ENCODE measurements at places on chromosomes 1 and 21. TPM values are rescaled to one million over a fixed set of nuclear protein-coding genes. Genes with fewer than 3 reads are reported as not detected.

GRCh38 chr1:75334876-75335389 lies 200.7 kb downstream of the LHX8 start:
- no peak overlapping the region for H3K27ac ChIP-seq
- no peak overlapping the region for H3K4me3 ChIP-seq
- no peak for DNase-seq

DNA sequence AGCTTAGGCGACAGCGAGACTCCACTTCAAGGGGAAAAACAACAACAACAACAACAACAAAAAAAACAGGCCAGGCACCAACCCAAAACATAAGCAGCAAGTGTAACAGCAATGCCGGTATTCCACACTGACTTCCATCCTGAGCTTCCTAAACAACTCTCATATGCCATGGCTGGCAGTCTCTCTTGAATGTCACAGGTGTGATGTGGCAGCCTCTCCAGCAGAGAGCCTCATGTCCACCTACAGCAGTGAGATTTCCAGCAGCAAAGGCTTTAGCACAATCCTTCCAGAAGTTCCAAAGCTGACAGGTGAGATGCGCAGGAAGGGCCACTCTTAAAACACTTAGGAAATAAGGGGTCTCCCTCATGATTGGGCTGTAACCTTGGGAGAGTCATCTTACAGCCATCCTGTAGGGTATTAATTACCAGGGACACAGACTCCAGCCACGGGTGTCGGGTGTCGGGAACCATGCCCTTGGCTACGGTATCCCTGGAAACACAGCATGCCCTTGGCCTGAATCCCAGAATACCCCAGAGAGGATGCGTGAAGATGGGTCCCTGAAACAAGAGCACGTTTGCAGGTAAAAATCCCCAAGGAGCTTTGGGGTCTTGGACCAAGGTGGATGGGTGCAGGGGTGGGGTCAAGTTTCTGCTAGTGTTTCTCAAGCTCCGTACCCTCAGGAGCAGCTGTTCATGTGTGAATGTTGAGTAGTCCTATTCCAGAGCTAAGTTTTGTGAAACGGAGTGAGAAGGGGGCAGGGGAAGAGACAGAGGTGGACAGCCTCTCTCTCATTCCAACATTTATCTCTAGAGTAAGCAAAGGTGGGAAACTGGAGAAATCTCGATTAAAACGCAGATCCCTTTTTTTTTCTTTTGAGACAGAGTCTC lies 31.4 kb downstream of the CLSTN1 start:
- DNase-seq = no peak
- no peak overlapping the region for H3K4me3 ChIP-seq
- peaks cover 32% of the 10 kb centered on the region for H3K4me1 ChIP-seq
- H3K36me3 ChIP-seq = peaks cover 3% of the 10 kb centered on the region
- no peak overlapping the region for H3K27ac ChIP-seq

GRCh38 chr1:150259217-150259616 lies 1.6 kb downstream of the CA14 start:
- no peaks in the 10 kb centered on the region for H3K36me3 ChIP-seq
- H3K4me1 ChIP-seq = peaks cover 19% of the 10 kb centered on the region
- H3K27ac ChIP-seq = no peak overlapping the region
- H3K27me3 ChIP-seq = peaks cover 45% of the 10 kb centered on the region
- DNase-seq = no peak

- no peak for DNase-seq
- no peak overlapping the region for H3K4me3 ChIP-seq
- peaks cover 1% of the 10 kb centered on the region for H3K36me3 ChIP-seq
These were observed 324.4 kb downstream of the KCTD3 start for GRCh38 chr1:215891266-215892057.

DNA sequence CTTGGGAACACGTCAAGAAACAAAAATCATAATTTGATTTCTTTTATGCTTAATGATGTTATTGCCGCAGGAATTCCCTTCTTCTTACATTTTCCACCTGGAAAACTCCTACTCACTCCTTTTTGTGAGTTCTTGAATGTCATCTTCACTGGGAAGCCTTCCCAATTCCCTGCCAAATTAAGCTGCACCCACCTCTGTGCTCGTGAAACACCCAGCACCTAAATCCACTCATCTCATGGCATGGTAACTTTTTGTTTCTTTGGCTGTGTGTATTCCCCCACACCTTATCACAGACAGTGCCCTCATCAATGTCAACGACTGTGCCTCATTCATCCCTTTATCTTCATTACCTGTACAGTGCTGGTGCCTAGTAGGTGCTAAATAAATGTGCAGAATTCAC lies 45.6 kb downstream of the ASTN1 start:
- no peaks in the 10 kb centered on the region for H3K4me1 ChIP-seq
- no peaks in the 10 kb centered on the region for H3K27me3 ChIP-seq
- no peaks in the 10 kb centered on the region for H3K36me3 ChIP-seq
- no peak overlapping the region for H3K27ac ChIP-seq
- no peak overlapping the region for H3K4me3 ChIP-seq

DNA sequence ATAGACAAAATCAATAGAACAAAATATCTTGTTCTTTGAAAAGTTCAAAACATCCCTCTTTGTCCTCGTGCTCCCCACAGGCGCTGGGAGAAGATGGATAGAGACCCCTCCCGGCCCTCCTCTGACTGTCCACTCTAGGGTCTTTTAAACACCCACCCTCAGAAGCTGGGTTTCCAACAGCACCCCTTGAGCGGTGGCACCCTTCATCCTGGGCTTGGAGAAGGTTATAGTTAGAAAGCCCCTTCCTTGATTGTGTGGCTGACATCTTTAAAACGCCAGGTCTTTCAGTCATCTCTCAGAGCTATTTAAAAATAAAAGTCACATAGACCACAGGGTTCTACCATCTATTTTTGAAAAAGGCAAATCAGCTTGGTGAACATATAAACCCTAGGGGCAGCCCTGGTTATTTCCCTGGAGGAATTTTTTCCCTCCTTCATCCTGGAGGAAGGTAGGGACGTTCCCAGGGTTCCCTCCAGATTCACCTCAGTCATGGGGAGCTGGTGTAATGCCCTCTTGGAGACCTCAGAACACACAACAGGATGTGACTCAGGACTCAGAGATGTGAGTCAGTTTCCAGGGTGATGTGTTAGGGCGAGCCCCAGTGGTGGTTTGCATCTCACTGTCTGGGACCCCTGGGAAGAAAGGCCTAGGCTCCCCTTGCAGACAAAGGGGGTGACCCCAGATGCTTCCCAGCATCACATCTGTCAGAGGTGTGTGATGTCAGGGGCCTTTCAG lies 138.5 kb downstream of the CLIC6 start:
- no peaks in the 10 kb centered on the region for H3K27me3 ChIP-seq
- peak; percentile 79 for DNase-seq
- peaks cover 12% of the 10 kb centered on the region for H3K36me3 ChIP-seq
- peak overlapping the region; percentile 94 for H3K27ac ChIP-seq

GRCh38 chr1:228007049-228007800 lies 427 bp downstream of the WNT3A start:
- peaks cover 22% of the 10 kb centered on the region for H3K4me1 ChIP-seq
- no peaks in the 10 kb centered on the region for H3K36me3 ChIP-seq
- H3K4me3 ChIP-seq = peak overlapping the region; percentile 42
- no peak for DNase-seq

DNA sequence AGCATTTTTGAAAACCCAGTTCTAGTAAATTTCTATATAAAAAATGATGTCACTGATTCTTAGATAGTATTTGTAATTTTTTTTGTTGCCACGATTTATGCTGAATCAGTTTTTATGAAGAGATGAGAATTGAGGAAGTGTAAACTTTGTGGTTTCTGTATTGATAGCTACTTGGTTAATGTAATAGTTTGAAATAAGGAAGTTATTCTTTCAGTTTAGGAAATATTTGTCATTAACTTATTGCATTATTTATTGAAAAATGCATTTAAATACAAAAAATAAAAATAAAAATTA lies 97.8 kb downstream of the ZFYVE9 start:
- H3K4me1 ChIP-seq = no peaks in the 10 kb centered on the region
- no peaks in the 10 kb centered on the region for H3K36me3 ChIP-seq
- H3K27ac ChIP-seq = no peak overlapping the region

DNA sequence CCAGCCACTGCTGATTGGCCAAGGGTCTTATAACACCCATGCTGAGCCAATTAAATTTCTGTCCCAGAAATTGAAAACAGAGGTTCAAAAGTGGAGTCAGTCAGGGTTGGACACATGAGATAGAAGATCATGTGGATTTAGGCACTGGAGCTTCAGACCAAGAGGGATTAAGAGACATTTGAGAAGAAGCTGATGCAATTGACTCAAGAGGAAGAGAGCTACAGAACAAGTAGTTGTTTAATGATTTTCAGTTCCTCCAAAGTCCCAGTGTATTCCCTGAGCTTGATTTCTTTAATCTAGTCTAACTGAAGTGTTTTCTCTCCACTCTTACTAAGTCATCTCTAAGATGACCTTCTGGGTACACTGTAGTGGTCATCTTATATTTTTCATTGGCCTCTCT lies 227.1 kb downstream of the DUSP10 start:
- H3K27me3 ChIP-seq = no peaks in the 10 kb centered on the region
- no peaks in the 10 kb centered on the region for H3K36me3 ChIP-seq
- H3K4me1 ChIP-seq = no peaks in the 10 kb centered on the region
- no peak for DNase-seq
- H3K27ac ChIP-seq = peak overlapping the region; percentile 62

GRCh38 chr1:78279051-78279450 lies 211.7 kb upstream of the PTGFR start:
- peaks cover 13% of the 10 kb centered on the region for H3K27me3 ChIP-seq
- H3K4me1 ChIP-seq = no peaks in the 10 kb centered on the region
- H3K36me3 ChIP-seq = no peaks in the 10 kb centered on the region
- H3K4me3 ChIP-seq = no peak overlapping the region
- no peak for DNase-seq

GRCh38 chr1:153587314-153587713 lies 21.7 kb upstream of the S100A2 start:
- H3K36me3 ChIP-seq = no peaks in the 10 kb centered on the region
- H3K4me1 ChIP-seq = no peaks in the 10 kb centered on the region
- no peak overlapping the region for H3K4me3 ChIP-seq
- peaks cover 7% of the 10 kb centered on the region for H3K27me3 ChIP-seq
- no peak for DNase-seq

DNA sequence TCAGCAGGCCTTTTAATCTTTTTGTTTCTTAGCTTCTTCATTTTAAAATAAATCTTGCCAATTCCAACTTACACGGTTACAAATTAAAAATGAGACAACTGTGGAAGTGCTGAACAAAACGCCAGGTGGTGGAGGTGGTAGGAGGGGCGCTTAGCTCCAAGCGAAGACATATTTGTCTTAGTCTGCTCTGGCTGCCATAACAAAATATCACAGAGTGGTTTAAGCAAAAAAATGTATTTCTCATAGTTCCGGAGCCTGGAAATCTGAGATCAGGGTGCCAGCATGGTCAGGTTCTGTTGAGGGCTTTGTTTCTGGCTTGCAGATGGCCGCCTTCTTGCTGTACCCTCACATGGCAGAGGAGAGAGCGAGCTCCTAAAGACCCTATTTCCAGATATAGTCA lies 14.9 kb downstream of the IER5 start:
- DNase-seq = no peak
- peak overlapping the region; percentile 89 for H3K4me3 ChIP-seq
- H3K27me3 ChIP-seq = peaks cover 28% of the 10 kb centered on the region
- H3K36me3 ChIP-seq = peaks cover 3% of the 10 kb centered on the region
- H3K27ac ChIP-seq = no peak overlapping the region

DNA sequence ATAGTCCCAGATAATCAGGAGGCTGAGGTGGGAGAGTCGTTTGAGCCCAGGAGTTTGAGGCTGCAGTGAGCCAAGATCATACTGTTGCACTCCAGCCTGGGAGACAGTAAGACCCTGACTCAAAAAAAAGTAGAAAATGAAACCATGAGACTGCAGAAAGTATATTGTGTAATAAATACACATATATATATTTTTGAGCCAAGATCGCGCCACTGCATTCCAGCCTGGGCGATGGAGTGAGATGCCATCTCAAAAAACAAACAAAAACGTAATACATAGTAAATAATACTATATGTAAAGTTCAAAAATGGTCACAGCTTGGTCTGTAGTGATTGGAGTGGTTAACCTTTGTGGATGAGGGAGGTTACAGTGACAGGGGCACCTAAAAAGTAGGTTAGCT lies 9.7 kb downstream of the BRDT start:
- no peaks in the 10 kb centered on the region for H3K27me3 ChIP-seq
- DNase-seq = no peak
- H3K4me3 ChIP-seq = no peak overlapping the region
- H3K27ac ChIP-seq = no peak overlapping the region
- H3K36me3 ChIP-seq = no peaks in the 10 kb centered on the region
- no peaks in the 10 kb centered on the region for H3K4me1 ChIP-seq

KRTAP12-2 gene
- not detected for total RNA-seq

NUF2 gene
- 59.6 TPM for total RNA-seq

PLCH2 gene
- 26.3 TPM for total RNA-seq

C1QA gene
- not detected for total RNA-seq

CELA3A gene
- total RNA-seq = not detected

Measured in activated T-cell treated with anti-CD3 and anti-CD28 coated beads, Interleukin-2, amount 50 U/mL, for 72 hours (primary cell).